ENCODE measurements at places on chromosomes 6 and 20.
A peak's percentile ranks its signal among the peaks of the same experiment; 100 is the strongest.

- DNase-seq: peak; percentile 23
Observed at GRCh38 chr6:32668226-32668747, 1.8 kb upstream of the HLA-DQB1 start.

- DNase-seq: peak; percentile 40
Observed at GRCh38 chr6:144252259-144252658, 32.9 kb upstream of the UTRN start.

GRCh38 chr6:159107451-159108260 lies 61.5 kb upstream of the FNDC1 start:
- no peak for DNase-seq

GRCh38 chr6:391559-392440 lies at the start of gene IRF4:
IRF4 (plus strand) TSS chr6:391752; CDS start chr6:393153, 1,401 bp downstream.
- DNase-seq: no peak

- no peak for DNase-seq
Observed at GRCh38 chr6:13274707-13275434, 53.5 kb downstream of the TBC1D7 start.

- DNase-seq: no peak
Observed at GRCh38 chr6:70813885-70814284, 143.0 kb downstream of the B3GAT2 start.

- peak; percentile 18 for DNase-seq
Observed at GRCh38 chr6:2656460-2657079, 94.2 kb downstream of the MYLK4 start.

DNA sequence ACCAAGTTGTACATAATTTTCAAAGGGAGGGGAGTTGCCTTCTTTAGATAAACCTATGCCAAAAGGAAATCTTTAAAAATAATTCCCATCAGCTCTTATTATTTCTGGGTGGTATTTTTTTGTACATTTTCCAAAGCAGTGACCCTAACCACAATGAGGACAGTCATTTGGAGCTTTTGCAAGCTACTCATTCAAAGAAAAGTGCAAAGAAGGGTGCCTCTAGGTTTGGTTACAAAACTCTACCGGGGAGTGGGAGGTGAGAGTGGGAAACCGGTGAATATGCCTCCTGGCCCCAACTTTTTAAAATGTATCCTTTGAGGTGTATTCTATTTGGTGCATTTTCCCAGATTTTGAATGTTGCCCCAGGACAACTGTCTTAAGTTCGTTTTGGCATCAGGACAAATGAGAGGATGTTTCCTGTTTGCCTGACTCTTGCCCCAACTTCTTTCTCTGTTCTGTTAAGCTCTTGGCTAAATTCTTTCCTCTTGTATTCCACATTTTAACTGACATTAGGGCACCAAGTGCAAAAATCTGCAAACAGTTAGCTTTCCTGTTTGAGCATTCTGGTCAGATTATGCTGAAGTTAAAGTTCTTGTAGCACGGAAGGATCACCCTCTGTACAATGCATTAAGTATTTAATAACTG lies 78.9 kb downstream of the SLX4IP start:
- peak; percentile 56 for DNase-seq
